ENCODE measurements at places on chromosomes 7 and 10.

DNA sequence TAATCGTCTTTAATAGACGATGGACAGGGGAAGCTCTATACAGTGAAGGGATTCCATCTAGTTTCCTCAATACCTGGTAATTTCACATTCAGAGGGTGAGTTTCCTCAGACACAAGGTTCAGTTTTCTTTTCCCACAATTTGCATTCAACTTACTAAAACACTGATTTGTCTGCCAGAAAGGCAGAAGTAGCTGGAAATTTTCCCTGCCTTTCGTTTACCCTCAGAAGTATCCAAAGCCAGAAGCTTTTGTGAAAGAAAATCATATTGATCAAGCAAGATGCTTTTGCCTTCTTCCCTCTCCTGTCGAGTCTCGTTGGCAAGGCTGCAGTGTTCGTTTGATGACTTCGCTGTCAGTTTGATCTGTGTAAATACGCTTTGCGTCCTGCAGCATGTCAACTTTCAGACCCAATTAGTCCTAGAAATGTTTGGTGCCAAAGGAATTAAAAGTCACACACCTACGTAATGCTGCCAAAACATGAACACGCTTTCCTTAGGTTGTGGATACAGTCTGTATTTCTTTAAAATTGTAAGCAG, 631.9 kb upstream of the FOXK1 start:
- DNase-seq, result no peak

GRCh38 chr10:49622426-49623425, 8.9 kb downstream of the CHAT start:
- DNase-seq, result no peak

- DNase-seq, result no peak
These were observed 19.3 kb upstream of the FAM13C start for GRCh38 chr10:59381687-59382086.

GRCh38 chr7:152315845-152316244, 120.0 kb downstream of the KMT2C start:
- no peak for DNase-seq

DNA sequence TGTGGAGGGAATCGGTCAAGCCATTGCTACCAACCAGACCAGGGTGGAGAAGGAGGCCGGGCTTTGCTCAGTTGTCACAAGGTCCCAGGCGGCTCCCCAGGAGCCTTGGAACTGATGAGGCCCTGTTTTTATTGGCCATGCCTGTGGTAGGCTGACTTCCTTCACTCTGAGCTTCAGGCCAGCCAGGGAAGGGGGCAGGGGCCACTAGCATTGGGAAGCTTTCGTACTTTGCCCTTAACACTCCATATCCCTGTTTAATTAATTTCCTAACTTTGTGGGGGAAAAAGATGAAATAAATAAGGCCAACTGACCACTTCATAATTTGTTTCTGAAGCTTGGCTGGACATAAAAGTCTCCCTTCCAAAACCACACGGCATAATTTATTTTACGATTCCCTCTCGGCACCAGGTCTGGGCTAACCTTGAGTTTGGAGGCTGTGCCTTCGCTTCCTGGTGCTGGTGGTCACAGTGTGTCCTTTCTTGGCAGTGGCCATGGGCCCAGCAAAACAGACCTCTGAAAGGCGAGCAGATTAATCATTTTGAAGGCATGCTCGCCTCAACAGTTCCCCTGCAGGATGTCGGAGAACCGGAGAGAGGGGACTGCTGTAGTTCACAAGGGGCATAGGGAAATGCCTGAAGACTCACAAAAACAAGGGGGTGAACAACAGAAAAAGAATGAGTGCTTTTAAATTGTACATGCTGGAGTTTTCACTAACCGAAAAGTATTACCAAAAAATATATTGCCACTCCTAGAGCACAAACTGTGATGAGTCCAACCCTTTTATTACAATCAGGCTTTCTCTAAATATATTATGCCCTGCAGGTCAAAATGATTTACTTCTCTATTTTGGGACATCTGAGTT, 966.0 kb downstream of the LRMDA start:
- DNase-seq, result no peak
